ENCODE measurements at places on chromosomes 1 and 21.

- no peak for DNase-seq
Observed at GRCh38 chr1:171081763-171082201, 8.9 kb upstream of the FMO3 start.

- peak; percentile 39 for DNase-seq
Observed at GRCh38 chr1:116765962-116766361, 11.7 kb downstream of the CD2 start.

GRCh38 chr1:101816262-101816661, 180.5 kb downstream of the OLFM3 start:
- DNase-seq: no peak

- DNase-seq: no peak
Observed at GRCh38 chr21:39503123-39503762, 51.5 kb downstream of the SH3BGR start.

- DNase-seq: peak; percentile 46
Observed at GRCh38 chr1:41726899-41727748, 191.6 kb downstream of the HIVEP3 start.

GRCh38 chr1:212943393-212943710, 7.0 kb upstream of the VASH2 start:
- no peak for DNase-seq

GRCh38 chr1:59516881-59517280, 220.0 kb downstream of the FGGY start:
- no peak for DNase-seq

DNA sequence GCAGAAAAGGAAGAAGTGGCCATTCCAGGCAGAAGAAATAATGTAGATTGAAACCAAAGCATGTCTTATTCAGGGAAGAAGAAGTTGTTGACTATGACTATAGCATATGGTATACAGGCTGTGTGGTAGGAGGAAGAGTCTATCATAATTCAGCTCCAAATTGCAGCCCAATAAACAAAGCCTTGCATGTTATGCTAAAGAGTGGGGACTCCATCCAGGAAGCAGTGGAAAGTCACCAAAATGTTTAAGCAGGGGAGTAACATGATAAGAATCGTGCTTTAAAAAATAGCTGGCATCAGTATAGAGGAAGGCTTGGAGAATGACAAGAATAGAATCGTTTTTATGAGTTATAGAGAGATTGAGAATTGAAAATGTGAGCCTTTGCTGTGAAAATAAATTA, 213.3 kb upstream of the ADGRL2 start:
- DNase-seq: no peak

DNA sequence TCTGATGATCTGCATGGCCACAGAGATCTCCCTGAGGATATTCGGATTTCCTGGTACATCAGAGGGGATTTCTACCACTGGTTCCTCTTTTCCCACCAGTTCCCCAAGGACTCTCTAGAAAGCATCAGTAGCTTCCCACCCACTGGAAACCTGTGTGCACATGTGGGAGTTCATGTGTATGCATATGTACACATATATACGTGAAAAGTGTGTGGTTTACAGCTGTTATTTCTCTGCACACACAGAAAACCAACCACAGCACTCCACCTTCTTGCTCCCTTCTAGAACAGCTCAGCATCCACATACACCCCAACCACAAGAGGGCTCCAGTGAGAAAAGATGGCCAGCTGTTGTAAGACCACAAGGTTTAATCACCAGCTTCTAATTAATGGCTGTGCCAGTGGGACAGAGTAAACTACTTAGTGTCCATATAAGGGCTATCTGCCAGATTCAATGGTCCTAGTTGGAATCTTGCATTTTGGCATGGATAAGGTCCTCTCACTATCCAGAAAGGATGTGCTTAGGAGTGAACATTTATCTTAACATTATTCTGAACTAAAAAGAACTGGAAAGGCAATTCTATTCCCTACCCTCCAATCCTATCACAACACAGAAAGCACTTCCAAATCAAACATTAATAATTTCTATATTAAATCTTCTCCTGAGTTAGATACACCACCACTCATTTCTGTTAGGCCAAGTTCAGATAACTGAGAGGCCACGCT, 24.1 kb downstream of the GPR3 start:
- DNase-seq: peak; percentile 67
